ENCODE measurements at places on chromosomes 12 and 14.

GRCh38 chr12:101885912-101886561, 8.7 kb downstream of the DRAM1 start:
- no peak for DNase-seq

DNA sequence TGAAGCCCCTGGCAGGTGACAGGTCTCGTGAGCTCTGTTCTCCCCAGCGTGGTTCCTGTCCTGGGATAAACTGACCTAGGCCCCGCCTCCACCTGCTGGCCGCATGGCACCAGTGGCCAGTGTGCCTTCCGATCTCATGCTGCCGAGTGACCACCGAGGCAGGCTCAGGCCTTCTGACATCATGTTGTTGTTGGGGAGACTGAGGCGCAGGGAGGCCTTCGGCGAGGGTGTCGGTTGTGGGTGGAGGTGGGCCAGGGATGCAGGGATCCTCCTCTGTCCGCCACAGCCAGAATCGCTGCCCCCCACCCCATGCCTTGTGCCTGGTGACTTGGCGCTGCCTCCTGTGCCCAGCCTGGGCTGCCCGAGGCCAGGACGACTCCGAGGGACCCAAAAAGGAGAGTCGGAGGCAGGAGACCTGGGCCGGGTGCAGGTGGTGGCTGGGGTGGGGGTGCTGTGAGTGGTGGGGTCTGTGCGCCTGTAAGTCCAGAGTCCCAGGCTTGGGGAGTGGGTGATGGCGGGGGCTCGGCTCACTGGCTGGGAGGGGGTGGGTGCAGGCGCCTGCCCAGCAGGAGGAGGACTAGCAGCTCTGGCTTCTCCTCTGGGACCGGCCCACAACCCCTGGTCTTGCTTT, 24.3 kb downstream of the ASPG start:
- no peak for DNase-seq

DNA sequence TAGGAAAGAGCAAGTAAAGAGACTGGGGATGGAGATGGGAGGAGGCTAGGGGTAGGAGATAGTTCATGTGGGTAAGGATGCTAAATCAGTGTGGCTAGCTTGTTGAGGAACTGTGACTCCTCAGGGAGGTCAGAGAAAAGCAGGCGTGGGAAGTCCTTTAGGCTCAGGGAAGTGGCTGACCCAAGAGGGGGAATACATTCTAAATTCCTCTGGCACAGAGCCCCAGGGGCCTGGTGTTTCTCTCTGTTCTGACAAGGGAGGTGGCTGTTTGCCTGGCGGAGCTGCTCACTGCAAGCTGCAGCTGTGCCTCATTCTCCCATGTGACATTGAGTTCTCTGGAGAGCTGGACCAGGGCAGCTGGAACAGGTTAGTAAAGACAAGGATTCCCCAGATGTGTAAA, 152.2 kb upstream of the SLC38A2 start:
- no peak for DNase-seq

DNA sequence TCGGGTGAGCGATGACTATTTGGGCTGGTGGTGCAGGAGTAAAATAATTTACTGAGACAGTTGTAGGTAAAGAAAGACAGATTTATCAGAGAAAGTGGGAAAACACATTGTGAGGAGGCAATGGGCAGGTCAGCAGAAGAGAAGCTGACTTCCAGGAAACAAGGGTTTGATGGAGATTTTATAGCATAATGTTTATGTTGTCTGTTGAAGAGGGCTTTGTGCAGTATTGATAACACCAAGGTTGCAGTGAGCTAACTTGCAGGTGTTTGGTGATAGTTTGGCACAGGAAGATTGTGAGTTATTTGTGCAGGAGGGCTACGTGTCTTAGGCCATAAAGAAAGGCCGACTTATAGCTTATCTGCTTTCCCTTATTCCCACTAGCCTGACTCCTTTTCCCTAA, 72.2 kb downstream of the DHRS2 start:
- DNase-seq, result no peak

DNA sequence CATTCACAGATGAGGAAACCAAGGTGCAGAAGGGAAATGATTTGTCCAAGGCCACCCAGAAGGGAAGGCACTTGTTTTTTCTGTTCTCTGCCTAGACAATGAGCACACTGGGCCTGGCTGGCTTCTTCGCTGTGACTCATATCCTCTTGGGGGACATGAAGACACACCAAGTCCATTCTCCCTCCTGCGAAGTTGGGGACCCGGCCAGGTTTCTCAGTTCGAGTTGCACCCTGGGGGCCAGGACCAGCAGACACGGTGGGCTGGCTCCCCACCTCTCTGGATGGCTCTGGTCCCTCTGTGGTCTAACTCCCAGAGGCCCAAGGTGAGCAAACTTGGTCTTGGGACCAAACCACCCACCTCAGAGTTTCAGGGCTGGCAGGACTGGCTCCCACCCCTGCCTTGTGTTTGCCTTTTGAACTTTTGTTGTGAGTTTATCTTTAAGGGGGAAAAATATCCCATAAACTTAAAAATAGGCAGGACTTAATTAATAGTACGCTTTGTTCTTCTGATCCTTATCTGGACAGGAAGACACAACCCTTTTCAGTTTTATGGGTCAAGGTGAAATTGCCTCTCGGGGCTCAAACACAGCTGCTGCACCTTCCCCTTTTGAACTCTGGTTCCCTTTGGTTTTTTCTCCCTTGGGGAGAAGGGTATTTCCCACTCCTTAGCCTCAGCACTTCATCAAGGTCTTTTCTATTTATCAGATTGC, 9.0 kb upstream of the MLEC start:
- DNase-seq, result no peak

DNA sequence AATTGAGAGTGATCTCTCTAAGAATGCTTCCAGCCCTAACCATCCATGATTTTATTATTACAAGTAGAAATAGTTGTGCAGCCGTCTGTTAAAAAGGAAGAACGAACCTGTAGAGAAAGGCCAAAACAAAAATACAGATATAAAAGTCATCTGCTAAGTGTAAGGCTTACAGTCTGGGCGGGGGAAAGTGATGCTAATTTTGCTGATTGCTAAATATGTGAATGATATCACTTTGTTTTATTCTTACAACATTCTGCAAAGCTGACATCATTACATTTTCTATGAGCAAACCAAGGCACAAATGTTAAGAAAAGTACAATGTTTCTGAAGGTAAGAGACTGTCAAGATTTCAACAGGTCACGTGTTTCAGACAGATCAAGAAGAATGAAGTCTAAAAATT, 101.5 kb upstream of the RAP1B start:
- no peak for DNase-seq

GRCh38 chr12:52189376-52190174, 2.2 kb downstream of the KRT80 start:
- DNase-seq, result no peak

GRCh38 chr14:29388571-29388970, 539.1 kb downstream of the PRKD1 start:
- DNase-seq, result no peak

- no peak for DNase-seq
These were observed 74.7 kb downstream of the BTG1 start for GRCh38 chr12:92070864-92071445.

DNA sequence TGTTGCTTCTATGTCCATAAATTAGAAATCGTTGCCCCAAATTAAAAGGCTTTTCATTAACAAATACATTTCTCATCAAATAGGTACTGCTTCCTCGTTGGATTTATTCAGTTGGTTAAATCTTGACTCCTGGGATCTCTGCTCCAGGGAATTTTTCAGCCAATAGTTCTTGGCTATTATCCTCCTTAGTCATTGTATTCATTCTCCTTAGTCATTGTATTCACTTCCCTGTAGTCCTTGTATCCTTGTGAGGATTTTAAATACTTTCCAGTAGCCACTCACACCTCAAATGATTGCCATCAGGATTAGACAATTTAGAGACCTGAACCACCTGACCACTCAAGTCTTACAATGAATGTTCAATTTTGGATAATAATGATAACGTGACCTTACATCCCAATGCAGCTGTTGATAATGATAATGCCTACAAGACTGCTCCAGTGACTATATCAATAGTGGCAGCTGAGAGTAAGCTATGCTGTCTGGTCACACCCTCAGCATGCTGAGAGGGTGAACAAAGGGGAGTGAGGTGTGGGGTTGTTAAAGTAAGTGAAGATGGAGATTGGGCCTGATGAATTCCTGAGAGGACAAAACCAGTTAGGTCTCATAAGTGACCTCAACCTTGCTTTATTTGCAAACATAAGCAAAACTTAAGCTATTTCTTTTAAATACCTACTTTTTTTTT, 193.7 kb upstream of the RTL1 start:
- DNase-seq, result no peak

DNA sequence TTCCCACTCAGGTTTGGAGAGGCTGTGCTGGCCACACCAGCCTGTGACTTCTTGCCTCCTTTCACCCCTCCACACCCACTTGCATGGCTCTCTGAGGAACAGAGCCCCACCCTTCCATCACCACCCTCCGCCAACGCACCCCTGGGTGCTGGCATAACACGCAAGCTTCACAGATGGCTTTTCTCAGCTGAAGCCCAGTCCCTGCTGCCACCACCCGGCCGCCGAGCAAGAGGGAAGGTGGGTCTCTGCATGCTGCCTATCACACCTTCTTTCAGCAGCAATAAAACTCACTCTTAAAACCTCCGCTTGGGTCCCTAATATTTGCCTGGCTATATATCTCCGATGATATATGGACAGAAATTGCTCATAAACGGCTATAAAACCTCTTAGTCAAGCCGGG, 41.6 kb downstream of the SMUG1 start:
- DNase-seq, result no peak

DNA sequence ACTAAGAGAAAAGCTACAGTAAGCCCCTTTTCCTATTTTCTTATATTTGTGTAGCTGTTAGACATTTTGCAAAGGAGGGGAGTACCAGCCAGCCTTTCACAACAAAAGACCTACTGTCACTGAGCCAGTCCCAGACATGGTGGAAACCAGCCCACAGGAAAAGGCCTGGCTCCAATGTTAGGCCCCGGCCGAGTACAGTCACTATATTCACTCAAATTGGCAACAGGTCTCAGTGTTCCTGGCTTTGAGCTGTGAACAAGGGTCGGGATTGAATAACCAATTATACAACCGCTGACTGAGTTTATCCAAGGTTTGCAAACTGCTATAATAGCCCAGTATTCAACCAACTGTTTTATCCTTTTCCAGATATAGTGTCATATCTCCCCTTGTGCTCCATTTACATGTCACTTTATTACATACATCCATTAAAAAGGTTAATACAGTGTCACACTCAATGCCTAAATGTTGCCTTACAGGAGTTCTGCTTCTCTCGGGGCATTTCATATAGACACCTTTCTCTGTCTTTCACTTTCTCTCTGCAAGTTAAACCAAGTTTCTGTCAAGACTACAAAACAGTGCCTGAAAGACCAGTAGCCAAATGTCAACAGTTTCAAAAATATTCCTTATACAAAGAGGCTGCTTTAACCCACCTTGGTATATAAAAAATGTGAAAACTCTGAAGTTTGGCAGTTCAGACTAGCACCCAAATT, 178.1 kb downstream of the SOX5 start:
- DNase-seq, result no peak

DNA sequence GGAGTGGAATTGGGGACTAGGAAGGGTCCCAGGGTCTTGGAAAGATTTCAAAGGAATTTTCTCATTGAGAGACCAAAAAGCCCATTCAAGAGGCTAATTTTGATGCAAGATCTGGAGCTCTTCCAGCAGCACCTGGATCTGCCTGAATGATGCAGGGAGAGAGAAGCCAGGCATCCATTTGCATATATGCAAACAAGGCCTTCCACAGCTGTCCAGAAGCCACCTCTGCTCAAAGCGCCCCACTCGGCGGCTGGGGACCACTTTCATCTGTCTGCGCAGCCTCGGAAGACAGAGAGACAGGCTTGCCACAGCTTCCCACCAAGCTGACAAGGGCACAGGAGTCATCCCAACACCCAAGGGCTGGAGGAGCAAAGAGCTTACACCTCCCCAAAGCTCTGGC, 295.6 kb downstream of the DPF3 start:
- no peak for DNase-seq

GRCh38 chr12:121590476-121591143, 9.8 kb upstream of the KDM2B start:
- peak; percentile 43 for DNase-seq

- DNase-seq, result no peak
These were observed 36.1 kb downstream of the SNX6 start for GRCh38 chr14:34593740-34594375.

DNA sequence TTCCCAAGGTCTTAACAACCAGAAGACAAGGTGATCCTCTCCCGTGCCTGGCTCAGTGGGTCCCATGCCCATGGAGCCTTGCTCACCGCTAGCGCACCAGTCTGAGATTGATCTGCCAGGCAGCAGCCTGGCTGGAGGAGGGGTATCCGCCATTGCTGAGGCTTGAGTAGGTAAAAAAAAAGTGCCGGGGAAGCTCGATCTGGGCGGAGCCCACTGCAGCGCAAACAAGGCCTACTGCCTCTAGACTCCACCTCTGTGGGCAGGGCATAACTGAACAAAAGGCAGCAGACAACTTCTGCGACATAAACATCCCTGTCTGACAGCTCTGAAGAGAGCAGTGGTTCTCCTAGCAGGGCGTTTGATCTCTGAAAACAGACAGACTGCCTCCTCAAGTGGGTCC, 104.0 kb downstream of the C14orf39 start:
- DNase-seq, result no peak

Data from activated T-helper 9 cell treated with anti-CD3 and anti-CD28 coated beads, Interleukin-2, amount 50 U/mL, for 16 hours (primary cell).